ENCODE measurements at places on chromosomes 6 and 20. TPM values are rescaled to one million over a fixed set of nuclear protein-coding genes. Genes with fewer than 3 reads are reported as not detected.

The MYL9 gene
- polyA plus RNA-seq = 100 TPM

The GSTA3 gene
- not detected for polyA plus RNA-seq

The RIPK1 gene
- 5.7 TPM for polyA plus RNA-seq

The RXRB gene
- polyA plus RNA-seq = 6.7 TPM

DNA sequence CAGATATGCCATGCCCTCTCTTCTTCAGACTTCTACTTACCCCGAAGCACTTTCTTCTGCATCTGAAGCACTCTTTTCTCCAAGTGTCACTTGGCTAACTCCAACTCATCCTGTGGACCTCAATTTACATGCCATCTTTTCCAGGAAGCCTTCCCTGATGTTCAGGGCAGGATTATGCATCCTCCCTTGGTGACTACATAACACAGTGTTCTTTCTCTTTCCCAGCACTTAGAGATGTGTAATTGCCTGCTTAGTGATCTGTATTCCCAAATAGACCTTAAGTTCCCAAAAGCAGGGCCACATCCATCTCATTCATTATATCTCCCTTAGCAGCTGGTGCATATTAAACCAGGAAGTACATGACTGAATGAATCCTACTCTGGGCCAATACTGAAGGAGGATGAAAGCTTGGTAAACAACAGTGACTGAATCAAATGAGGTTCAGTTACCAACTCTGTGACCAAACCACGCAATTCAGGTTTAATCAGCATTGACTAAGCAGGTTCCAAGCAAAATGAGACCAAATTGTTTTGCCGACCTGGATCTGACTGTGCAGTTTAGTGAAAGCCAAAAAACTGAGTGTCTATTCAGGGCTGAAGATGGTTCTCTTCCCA is 121.4 kb upstream of the TCF21 start:
- no peak for DNase-seq

DNA sequence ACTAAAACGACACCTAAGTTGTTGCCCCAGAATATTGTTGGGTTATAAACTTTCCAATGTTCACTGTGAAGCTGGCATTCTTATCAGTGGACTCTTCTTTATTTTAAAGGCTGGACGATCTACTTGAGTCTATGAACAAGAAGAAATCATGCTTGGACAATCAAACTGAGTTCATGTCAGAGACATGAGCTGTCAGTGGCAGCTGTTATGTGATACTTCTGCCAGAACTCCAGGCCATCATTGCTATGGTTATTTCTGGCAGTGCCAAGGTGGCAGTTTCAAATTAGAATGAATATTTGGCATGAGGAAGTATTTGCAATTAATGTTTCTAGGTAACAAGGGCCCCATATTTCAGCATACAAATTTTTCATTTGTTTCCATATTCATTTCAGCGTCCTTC is 417.3 kb downstream of the LMBRD1 start:
- DNase-seq = no peak

GRCh38 chr6:17584241-17584803 is 15.8 kb upstream of the FAM8A1 start:
- DNase-seq = peak; percentile 80

DNA sequence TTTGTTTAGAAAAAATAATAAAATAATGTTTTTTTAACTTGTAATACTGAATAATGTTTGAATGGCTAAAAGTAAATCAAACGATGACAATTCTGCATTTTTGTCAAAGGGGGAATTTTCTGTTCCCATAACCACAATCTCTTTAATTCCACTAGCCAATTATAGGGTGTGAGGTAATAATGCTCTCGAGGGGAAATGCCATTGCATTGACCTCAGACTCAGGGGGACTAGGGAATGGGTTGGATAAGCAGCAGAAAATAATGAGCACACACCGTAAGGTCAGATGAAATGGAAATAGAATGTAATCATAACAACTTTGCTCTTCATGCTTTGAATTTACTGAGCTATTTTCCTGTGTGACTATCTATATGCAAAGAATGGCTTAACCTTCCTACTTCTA is 584.7 kb downstream of the RFPL4B start:
- no peak for DNase-seq

- no peak for DNase-seq
Measured at GRCh38 chr6:102204351-102204750, 810.8 kb downstream of the GRIK2 start.

DNA sequence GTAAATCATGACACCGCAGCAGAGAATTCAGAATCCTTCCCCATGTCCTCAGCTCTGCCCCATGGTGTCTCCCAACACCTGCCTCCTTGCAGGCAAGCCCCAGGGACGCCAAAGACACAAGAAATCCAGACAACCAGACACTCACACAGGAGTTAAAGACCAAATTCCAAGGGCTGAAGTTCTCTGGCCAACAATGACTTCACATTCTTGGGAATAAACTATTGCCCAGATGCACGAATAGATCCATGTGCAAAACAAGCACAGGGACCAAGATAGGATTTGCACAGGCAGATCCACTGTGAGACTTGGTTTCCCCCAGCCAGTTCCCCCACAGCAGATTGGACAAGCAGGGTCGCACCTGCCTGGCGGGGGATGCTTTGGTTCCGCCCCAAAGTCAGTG is 246.7 kb downstream of the SOD2 start:
- DNase-seq = no peak

- DNase-seq = no peak
Measured at GRCh38 chr6:13368731-13369115, 40.4 kb upstream of the TBC1D7 start.

DNA sequence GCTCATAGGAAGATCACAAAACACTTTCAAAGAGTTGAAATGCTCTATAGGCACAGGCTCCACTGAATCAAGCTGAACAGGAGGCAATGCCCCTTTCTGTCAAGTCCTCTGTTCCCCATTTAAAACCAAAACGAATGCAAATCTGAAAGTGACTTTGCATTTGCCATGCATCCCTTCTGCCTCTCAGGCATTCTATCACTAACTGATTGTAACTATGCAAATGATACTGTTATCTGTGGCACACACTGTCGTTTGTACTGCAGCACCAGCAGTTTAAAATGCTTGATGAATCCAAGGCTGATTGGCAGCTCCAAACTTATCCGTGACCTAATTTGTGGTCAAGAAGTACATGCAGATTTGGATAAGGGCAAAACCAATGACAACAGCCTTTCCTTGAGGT is 1067.5 kb upstream of the MAP3K7 start:
- peak; percentile 47 for DNase-seq

DNA sequence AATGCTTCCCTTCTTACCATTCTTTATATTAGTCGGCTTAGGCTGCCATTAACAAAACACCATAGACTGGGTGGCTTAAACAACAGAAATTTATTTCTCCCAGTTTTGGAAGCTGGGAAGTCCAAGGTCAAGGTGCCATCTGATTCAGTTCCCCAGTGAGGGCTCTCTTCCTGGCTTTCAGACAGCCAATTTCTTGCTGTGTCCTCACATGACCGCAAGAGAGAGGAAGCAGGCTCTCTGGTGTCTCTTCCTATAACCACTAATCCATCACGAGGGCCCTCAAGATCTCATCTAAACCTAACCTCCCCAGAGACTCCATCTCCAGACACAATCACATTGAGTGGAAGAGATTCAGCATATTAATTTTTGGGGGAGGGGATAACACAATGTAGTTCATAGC is 193.0 kb upstream of the SGK1 start:
- no peak for DNase-seq

GRCh38 chr6:31826793-31827285 is 699 bp upstream of the HSPA1B start:
- DNase-seq = peak; percentile 83

GRCh38 chr6:119521251-119521650 is 171.7 kb upstream of the MAN1A1 start:
- DNase-seq = no peak

- peak; percentile 31 for DNase-seq
Measured at GRCh38 chr20:44115762-44116644, 71.0 kb downstream of the JPH2 start.

DNA sequence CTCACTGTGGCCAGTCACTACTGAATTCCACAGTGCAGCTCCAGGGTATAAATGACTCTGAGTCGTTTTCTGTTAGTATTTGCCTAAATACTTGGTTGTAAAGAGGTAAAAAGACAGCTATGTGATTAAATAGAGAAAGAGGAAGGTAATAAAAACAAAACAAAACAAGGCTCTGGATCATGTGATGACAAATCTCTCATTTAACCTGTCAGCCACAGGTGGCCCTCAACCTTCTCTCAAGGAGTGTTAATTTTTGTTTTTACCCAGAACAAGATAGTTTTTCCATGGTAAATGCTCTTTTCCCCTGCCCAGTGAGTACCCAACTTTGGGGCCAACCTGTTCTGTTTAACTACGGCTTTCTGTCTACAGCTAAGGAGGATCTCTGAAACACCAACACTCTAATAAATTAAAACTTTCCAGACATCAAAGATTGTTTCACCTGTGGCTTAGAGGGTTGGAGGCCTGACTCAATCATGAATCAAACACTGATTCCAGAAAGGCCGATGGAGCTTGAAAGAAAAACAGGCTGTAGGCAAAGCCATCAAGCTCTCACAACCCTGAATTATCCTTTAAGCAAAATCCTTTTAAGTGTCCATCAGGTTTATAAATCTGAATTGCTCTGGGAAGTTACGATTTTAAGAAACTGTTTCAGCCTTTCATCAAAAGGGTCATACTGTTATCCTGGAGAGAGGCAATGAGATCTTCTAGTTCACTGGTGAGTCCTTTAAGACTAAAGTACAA is 81.5 kb upstream of the BCLAF1 start:
- DNase-seq = no peak

GRCh38 chr6:1263850-1264377 is 48.0 kb upstream of the FOXQ1 start:
- no peak for DNase-seq

- peak; percentile 69 for DNase-seq
Measured at GRCh38 chr6:42756722-42757121, 10.8 kb upstream of the TBCC start.

All from GM23338 (cell line).